ENCODE measurements at places on chromosomes 5 and 9.

- DNase-seq, result no peak
Observed at GRCh38 chr5:92504346-92504745, 1076.7 kb downstream of the NR2F1-AS1 start.

DNA sequence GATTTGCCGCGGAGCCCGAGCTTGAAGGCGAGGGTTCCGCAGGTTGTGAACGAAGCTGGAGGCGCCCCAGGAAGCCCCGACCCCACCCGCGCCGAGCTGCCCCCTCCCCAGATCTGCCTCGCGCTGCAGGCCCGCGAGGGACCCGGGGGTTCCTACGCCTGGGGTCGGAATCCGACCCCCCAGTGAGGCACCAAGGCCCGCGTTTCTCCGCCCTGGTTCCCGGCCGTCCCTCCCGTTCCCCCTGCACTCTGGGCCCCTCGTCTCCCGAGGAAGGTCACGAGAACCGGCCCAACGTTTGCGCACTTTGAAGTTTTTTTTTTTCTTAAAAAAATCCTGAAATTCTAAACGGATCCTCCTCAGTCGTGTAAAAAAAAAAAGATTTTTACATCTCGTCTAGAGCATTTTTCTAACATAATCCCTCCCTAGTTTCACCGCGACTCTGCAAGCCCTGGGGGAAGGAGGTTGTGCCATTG lies 880 bp upstream of the GFPT2 start:
- DNase-seq, result no peak

DNA sequence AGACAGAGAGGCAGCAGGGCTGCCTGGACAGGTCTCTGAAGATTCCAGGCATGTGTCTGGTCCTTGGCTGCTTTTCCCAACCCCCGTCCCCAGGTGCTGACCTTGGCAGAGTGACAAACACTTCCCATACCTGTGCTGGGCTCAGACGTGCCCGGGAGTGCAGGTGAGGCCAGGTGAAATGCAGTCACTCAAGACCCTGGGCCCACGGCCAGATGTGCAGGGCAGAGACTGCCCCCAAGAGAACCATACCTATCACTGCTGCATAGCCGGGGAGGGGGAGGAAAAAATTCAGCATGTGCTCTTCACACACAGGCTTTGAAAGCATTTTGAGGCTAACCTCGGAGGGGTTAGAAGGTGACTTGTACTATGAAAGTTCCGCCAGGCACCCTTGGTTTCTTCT lies 22.6 kb downstream of the CCNJL start:
- DNase-seq, result no peak

- peak; percentile 3 for DNase-seq
Observed at GRCh38 chr5:133698646-133699526, 86.5 kb upstream of the FSTL4 start.

All from stimulated activated CD4-positive, alpha-beta T cell treated with anti-CD3 and anti-CD28 coated beads, Interleukin-12 subunit alpha, Interleukin-12 subunit beta, amount 100 ng/mL, for 48 hours (primary cell).